ENCODE measurements at places on chromosomes 4 and X.

GRCh38 chrX:34849371-34849770, 93.2 kb upstream of the FAM47B start:
- H3K4me3 ChIP-seq = no peak overlapping the region
- H3K36me3 ChIP-seq = no peaks in the 10 kb centered on the region
- no peak overlapping the region for H3K27ac ChIP-seq
- H3K4me1 ChIP-seq = no peaks in the 10 kb centered on the region

DNA sequence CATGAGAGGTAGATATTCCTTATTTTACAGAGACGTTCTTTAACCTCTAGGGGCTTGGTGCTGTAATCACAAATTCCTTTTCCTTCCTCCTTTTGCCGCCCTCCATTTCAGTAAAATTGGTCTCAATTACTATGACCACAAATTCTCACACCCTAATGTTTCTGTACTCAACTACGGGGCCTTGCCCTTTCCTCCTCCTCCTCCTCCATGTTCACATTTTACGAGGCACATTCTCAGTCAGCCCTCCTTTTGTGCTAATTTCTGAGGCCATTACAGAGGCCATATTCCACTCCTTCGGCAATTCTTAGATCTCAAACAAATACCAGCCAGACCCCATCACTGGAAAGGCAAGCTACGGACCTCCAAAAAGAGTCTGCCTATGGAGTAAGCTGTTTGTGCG, 92.1 kb downstream of the SH3KBP1 start:
- no peaks in the 10 kb centered on the region for H3K4me1 ChIP-seq
- no peaks in the 10 kb centered on the region for H3K36me3 ChIP-seq
- no peak for DNase-seq
- H3K4me3 ChIP-seq = no peak overlapping the region
- no peak overlapping the region for H3K27ac ChIP-seq

GRCh38 chr4:52051213-52051614, at the start of gene SPATA18:
SPATA18 (plus strand) TSS chr4:52051304; CDS start chr4:52051705, 401 bp downstream.
- peak; percentile 10 for DNase-seq
- peak within 1 kb of the TSS; percentile 9 for H3K4me3 ChIP-seq
- no peaks in the 10 kb centered on the region for H3K36me3 ChIP-seq
- no peak within 1 kb of the TSS for H3K27ac ChIP-seq

DNA sequence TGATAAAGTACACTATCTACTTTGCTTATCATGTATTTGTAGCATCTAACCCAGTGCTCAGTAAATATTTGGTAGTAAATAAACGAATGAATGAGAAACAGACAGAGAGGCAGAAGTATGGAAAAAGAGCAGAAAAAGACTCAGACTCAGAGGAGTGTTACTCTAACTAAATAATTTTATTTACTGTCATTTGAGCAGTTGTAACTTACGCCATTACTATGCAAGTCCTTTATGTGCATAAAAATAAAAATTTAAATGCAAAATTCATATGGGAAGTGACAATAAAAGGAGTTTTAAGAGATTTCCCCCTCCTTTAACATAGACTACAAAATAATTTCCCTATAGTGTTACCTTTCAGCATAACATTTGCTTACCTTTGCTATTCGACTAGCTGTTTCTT, 49.5 kb downstream of the ZAR1 start:
- peaks cover 3% of the 10 kb centered on the region for H3K4me1 ChIP-seq
- no peak overlapping the region for H3K4me3 ChIP-seq
- H3K36me3 ChIP-seq = peaks cover 16% of the 10 kb centered on the region
- no peak for DNase-seq

DNA sequence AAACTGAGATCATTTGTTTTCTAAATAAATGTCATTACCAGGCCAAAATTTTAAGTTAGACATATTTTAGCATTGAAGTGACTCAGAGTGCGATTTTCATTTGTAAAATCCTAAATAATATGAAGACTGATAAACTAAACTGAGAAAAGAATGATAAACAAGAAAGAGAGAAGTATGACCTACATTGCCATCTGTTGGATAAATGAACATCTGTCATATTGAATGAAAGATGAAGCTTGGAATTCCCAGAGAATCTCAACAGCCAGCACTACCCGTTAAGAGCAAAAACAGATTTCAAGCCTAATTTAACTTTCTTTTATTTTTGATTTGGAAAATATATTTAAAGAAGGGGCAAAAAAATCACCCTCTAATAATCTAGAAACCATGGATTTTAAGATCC, 591.0 kb upstream of the ATOH1 start:
- no peaks in the 10 kb centered on the region for H3K27me3 ChIP-seq
- no peak overlapping the region for H3K4me3 ChIP-seq
- H3K27ac ChIP-seq = no peak overlapping the region
- H3K4me1 ChIP-seq = no peaks in the 10 kb centered on the region

- no peaks in the 10 kb centered on the region for H3K27me3 ChIP-seq
- no peak overlapping the region for H3K4me3 ChIP-seq
- H3K4me1 ChIP-seq = peaks cover 16% of the 10 kb centered on the region
- H3K36me3 ChIP-seq = no peaks in the 10 kb centered on the region
Measured at GRCh38 chr4:6779667-6780565, 2.6 kb upstream of the KIAA0232 start.

- DNase-seq = no peak
- no peaks in the 10 kb centered on the region for H3K4me1 ChIP-seq
Measured at GRCh38 chr4:67343199-67343598, 202.1 kb downstream of the CENPC start.

GRCh38 chr4:135921081-135921480, 1611.2 kb downstream of the PCDH18 start:
- no peaks in the 10 kb centered on the region for H3K4me1 ChIP-seq
- no peaks in the 10 kb centered on the region for H3K36me3 ChIP-seq
- no peak for DNase-seq

DNA sequence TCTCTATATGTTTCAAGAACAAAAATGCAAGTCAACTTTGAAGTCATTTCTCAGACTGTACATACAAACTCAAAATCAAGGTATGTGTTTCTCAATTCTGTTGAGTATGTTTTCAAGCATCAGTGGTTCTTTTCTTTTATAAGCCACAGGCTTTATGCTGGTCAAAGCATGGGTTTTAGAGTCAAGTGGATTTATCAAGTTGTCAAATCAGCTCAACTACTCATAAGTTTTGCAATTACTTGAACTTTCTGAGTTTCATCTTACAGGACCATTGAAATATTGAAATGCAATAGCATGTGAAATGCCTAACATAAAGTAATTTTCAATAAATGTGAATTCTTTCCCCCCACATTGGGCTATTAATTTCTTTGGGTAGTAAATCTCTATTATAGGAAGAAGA, 239.9 kb upstream of the DKK2 start:
- H3K4me3 ChIP-seq = no peak overlapping the region
- no peaks in the 10 kb centered on the region for H3K4me1 ChIP-seq
- H3K36me3 ChIP-seq = no peaks in the 10 kb centered on the region
- no peak overlapping the region for H3K27ac ChIP-seq
- DNase-seq = no peak

DNA sequence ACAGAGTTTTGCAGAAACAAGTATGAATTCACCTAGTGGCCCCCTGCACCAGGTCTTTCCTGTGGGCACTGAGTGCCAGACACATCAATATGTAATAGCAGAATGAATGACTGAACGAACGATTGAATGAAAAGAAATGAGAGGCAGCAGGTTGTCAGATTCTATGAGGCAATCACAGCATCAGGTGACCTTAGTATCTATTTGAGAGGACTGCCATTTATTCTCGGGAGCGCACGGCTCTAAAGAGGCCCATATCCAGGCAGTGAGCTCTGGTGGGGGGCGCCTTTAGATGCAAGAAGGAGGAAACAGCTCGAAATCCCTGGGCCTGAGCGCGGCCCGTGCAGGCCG, 528 bp upstream of the SLC25A4 start:
- H3K4me1 ChIP-seq = peaks cover 16% of the 10 kb centered on the region
- DNase-seq = no peak
- H3K27me3 ChIP-seq = no peaks in the 10 kb centered on the region
- peak overlapping the region; percentile 70 for H3K27ac ChIP-seq
- H3K36me3 ChIP-seq = peaks cover under 1% of the 10 kb centered on the region
- peak overlapping the region; percentile 80 for H3K4me3 ChIP-seq

DNA sequence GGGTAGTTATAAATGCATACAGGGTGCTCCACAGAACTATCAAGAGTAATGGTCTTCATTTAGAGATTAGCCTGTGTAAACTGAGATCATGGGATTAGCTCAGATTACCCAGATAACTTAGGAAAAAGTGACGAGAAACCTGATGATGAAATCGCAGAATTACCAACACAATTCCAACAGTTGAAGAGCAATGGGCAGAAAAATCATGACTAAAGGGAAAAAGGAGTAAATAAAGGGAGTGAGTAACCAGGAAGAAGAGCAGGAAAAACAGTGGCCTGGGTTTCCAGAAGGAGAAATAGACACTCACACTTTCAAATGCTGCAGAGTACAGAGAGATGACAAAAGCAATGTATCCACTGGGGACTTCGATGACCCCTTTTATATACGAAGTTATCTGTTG, 817.3 kb downstream of the TRIML1 start:
- no peak overlapping the region for H3K27ac ChIP-seq
- no peaks in the 10 kb centered on the region for H3K4me1 ChIP-seq
- DNase-seq = no peak

DNA sequence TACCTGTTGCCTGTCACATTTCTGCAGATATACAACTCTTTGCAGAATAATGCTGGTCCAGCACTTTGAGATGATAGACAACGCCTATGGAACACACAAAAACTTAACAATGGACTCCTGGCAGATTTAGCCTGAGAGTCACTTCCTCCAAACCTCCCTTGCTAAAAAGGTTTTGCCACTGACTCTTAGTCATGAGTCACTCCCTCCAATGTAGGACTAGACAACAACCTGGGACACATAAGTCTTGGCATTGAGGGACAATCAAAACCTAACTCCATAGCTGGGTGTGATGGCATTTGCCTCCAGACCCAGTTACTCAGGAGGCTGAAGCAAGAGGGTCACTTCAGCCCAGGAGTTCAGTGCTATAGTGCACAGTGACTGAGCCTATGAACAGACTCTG, 22.0 kb upstream of the EIF4E start:
- no peak overlapping the region for H3K27ac ChIP-seq
- H3K4me1 ChIP-seq = no peaks in the 10 kb centered on the region
- DNase-seq = no peak
- H3K27me3 ChIP-seq = no peaks in the 10 kb centered on the region

DNA sequence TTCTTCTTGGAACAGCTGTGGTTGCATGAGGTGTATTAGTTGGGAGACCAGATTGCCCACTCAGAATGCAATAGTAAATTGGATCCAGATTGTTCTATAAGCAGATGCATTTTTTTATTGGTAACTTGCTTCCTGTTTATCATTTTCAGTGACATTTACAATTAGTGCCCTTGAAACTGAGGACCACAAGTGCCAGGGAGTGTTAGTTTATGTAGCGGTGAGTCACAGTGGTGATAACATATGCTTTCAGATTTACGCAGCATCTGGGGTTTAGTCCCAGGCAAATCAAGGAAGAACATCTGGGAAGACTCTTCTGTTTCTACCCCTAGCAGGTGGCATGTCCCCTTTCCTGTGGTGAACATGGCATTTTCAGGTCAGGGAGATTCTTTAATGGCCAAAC, 24.1 kb downstream of the FRMPD4 start:
- H3K36me3 ChIP-seq = no peaks in the 10 kb centered on the region
- no peak for DNase-seq
- no peak overlapping the region for H3K27ac ChIP-seq
- H3K27me3 ChIP-seq = no peaks in the 10 kb centered on the region

DNA sequence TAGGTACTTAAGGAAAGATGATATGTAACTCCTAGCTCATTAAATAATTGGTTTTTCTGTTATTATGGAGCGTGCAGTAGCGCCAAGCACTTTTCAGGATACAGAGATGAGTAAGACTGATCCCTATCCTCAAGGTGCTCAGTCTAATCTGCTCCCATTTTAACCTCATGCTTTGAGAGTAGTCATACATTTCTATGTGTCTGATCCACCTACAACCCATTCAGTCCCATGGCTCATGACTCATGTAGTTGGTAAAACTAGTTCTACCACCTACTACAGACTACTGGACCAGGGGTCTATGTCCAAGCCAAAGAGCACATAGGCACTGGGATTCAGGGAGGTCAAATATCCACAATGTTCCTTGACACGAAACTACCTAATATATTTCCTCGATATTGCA, 60.8 kb downstream of the TMEM154 start:
- no peaks in the 10 kb centered on the region for H3K27me3 ChIP-seq
- H3K4me3 ChIP-seq = no peak overlapping the region
- no peak for DNase-seq
- no peaks in the 10 kb centered on the region for H3K36me3 ChIP-seq
- H3K4me1 ChIP-seq = peaks cover 15% of the 10 kb centered on the region
- H3K27ac ChIP-seq = no peak overlapping the region

- no peaks in the 10 kb centered on the region for H3K27me3 ChIP-seq
- H3K4me3 ChIP-seq = no peak overlapping the region
- no peak overlapping the region for H3K27ac ChIP-seq
Measured at GRCh38 chr4:151784706-151785105, 23.9 kb upstream of the GATB start.
